NCI-H2081 treated with DMSO at 0.1 percent for 48 hours (cell line): ENCODE measurements at places on chromosomes 7 and 10.

GRCh38 chr7:128124786-128125185 is 93.5 kb upstream of the LRRC4 start:
- DNase-seq: no peak

DNA sequence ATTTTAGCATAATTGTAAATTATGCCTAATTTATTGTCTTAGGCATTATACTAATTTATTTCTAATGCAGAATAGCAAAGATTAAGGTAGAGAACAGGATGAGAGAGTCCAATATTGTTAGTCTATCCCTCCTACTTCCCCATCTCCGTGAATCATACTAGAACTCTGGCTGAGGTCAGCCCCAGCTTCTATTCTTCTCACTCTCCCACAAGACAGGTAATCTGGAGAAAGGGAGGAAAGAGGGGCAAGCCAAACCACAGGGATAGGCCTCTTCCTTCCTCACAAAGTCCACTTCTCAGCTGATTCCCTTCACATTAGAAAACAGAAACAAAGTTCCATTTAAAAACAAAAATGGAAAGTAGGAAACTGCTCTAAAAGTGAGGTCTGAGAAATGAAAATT is 117.5 kb upstream of the LAMB4 start:
- DNase-seq: no peak

DNA sequence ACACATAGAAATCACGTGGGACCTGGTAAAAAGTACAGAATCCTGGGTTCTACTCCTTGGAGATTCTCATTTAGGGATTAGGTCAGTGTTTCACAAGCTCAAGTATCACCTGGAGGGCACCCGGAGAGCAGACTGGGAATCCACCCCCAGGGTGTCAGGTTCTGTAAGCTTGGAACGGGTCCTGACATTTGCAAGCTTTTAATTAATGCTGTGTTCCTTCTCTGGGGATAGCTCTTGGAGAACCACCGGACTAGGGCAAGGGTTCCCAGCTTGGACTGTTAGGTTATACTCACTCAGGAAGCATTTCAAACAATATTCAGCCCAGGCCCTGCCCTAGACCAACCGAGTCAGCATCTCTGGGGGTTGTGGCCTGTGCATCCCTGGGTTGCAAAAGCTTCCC is 23.0 kb downstream of the TCF7L2 start:
- DNase-seq: no peak

DNA sequence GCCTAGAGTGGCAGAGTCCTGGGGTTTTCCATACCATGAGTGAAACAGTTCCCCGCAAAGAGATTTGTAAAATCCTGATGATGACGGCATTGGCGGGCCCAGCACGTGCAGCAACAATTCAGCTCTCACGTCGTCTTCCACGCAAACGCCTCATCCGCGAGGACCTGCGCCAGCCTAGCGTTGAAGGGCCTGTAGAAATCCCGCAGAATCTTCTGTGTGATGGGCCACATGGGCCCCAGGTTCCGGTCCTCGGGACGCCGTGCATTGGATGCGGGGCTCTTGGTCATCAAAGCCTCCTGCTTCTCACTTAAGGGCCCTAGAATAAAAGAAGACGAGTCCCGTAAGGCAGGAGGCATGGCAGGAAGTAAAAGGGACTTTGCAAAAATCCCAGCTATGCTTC is 83.4 kb downstream of the CHST15 start:
- DNase-seq: no peak

DNA sequence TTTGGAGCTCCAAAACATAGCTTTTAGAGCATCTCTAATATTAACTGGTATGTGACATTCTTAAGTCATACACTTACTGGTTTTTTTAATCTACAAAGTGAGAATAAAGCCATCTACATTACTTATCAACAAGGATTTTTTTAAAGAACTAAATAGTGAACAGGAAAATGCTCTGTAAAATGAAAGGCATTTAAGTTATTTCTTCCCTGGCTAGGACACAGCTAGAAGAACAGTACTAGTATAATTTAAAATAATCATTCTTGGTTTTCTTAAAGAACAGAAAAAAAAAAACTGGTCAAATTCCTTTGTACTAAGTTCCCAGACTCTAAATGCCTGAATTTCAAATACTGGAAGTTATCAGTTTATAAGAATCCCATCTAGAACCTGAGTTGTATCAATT is 139.5 kb downstream of the SRPK2 start:
- DNase-seq: no peak

DNA sequence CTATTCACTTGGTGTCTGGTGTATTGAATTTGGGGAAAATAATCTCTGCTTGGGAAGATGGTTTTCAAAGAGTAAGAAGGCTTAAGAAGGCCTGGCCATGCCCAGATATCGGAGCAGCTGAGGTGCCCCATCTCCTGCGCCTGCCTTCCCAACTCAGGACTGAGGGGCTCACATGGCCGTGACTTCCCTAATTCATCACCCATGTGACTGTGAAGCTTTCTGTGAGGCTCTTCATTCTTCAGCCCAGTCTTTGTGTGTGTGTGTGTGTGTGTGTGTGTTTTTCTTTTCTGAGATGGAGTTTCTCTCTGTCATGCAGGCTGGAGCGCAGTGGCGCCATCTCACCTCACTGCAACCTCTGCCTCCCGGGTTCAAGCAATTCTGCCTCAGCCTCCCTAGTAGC is 53.2 kb downstream of the PROSER2 start:
- DNase-seq: no peak

DNA sequence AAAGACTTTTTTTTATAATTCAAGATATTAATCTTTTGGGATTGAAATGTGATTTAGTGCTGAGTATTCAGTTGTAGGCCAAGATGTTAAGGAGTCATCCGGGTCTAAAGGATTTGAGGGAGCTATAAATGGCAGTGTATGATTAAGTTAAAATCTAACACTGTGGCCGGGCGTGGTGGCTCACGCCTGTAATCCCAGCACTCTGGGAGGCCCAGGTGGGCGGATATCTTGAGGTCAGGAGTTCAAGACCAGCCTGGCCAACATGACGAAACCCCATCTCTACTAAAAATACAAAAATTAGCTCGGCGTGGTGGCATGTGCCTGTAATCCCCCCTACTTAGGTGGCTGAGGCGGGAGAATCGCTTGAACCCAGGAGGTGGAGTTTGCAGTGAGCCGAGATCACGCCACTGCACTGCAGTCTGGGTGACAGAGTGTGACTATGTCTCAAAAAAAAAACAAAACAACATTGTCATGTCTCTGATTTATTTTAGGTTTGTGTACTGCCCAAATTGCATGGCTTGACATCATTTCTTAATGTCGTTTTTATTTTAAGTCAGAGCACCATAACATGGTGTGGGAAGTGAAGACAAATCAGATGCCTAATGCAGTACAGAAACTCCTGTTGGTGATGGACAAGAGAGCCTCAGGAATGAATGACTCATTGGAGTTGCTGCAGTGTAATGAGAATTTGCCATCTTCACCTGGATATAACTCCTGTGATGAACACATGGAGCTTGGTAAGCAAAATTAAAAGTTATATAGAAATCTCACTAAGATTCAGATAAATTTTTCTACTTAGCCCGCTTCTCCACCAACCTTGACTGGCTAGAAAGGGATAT is 10.7 kb downstream of the HBP1 start:
- no peak for DNase-seq

DNA sequence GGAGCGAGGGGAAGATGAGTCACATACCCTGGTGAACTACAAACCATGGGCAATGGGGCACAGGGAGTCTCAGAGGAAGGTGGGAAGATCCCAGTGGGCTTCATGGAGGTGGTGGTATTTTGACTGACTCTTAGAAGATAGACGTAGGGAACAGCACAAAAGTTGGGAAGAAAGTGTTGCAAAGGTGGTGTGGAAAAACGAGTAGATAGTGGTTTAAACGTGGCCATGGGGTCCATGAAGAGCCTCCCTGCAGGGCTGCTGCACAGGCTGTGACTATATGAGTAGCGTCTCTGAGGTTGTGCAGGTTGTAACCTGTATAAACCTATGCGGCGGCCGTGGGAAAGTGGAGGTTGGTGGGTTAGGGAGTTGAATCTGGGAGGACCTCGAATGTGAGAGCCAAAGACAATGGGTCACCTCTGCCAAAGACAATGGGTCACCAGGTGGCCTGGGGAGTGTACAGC is 13.8 kb downstream of the LZTS2 start:
- no peak for DNase-seq

DNA sequence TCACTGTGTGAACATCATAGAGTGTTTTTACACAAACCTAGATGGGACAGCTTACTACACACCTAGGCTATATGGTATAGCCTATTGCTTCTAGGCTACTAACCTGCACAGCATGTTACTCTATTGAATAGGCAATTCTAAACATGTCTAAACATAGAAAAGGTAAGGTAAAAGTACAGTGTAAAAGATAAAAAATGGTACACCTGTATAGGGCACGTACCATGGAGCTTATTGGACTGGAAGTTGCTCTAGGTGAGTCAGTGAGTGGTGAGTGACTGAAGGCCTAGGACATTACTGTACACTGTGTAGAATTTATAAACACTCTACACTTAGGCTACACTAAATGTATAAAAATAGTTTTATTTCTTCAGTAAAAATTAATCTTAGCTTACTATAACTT is 182.0 kb upstream of the THSD7A start:
- no peak for DNase-seq

GRCh38 chr10:1157615-1157933 is 101.4 kb downstream of the WDR37 start:
- DNase-seq: no peak

- no peak for DNase-seq
These were observed 57.1 kb upstream of the IGFBP3 start for GRCh38 chr7:45978010-45978681.

DNA sequence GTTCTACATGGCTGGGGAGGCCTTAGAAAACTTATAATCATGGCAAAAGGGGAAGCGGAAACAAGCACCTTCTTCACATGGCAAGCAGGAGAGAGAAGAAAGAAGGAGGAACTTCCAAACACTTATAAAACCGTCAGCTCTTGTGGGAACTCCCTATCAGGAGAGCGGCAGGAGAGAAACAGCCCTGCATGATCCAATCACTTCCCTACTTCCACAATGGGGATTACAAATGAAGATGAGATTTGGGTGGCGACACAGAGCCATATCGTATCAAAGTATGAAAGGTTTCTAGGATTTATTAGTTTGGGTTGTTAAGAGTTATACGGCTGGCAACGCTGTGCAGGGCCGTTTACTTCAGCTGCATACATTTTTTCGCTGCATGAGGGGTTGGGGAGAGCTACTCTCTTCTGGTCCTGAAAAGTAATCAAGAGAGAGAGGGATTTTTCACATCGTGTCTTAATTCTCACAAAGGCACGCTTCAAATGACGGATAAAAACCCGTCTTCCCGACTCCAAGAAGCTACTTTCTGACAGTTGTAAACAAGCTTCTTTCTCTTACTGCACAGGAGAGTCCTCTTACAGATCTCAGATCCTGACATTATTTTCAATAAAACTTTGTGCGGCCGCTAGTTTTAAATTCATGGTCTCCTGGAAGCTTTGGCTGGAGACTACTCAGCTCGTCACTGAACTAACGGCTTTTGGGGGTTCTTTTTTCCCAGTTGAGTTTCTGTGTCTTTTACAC is 751 bp upstream of the GTPBP10 start:
- no peak for DNase-seq

- no peak for DNase-seq
These were observed 38.7 kb downstream of the CDK6 start for GRCh38 chr7:92797693-92798092.

DNA sequence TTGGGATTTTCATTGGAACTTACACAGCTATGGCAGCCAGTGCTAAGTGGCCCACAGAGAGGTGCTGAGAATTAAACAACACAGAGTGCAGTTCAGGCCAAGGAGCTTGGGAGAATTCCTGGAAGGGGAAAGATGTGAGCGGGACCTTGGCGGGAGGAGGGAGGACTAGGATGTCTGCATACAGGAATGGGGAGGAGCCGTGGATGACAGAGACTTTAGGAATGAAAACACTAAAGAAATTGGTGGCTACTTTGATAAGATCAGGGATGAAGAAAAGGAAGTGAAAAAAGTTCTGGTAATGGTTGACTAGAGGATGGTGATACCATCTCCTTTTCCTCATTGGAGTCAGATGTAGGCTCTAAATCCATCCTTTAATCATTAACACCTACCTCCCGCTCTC is 234.2 kb upstream of the FZD8 start:
- no peak for DNase-seq
